ENCODE measurements at places on chromosomes 13 and 19. TPM values are rescaled to one million over a fixed set of nuclear protein-coding genes. Genes with fewer than 3 reads are reported as not detected.

- peak; percentile 74 for DNase-seq
Observed at GRCh38 chr13:114119196-114119595, 13.2 kb downstream of the RASA3 start.

DNA sequence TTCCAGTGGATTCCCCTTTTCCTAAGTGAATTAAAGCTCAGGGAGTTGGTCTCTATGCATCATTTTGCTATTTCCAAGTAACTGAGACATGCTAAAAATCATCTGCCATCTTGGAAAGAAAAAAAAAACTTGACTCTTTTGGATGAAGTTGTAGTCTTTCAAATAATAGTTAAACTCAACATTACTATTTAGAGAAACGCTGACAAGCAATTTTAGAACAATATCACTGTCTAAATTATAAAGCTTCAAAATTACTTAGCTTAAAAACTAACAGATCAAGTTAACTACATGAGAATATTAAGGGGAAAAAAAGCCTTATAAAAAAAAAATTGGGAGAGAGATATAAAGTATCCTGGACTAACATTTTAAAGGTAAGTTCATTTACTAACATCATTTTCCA lies 68.5 kb downstream of the STOML3 start:
- DNase-seq: no peak

GRCh38 chr13:114077099-114077932 lies 55.1 kb downstream of the RASA3 start:
- no peak for DNase-seq

GRCh38 chr19:46890423-46891170 lies 29.8 kb downstream of the ARHGAP35 start:
- DNase-seq: no peak

- no peak for DNase-seq
Observed at GRCh38 chr13:110297766-110298504, 9.0 kb downstream of the COL4A1 start.

DNA sequence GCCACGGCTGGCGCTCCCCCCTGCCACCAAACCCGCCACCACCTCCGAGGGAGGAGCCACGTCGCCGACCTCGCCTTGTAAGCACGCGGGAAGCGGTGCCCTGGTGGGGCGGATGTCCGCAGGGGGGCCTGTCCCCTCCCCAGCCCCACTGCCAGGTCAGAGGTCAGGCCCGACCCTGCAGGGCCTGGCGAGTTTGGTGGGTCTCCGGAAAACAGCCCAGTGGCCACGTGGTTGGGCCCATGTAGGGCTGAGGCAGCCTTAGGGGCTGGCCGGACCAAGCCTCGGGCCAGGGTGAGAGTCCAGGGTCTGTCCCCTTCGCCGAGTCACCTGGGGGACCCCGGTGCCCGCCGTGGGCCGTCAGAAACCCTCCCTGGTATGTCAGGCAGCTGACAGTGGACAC lies 26.5 kb downstream of the SMIM24 start:
- no peak for DNase-seq

DNA sequence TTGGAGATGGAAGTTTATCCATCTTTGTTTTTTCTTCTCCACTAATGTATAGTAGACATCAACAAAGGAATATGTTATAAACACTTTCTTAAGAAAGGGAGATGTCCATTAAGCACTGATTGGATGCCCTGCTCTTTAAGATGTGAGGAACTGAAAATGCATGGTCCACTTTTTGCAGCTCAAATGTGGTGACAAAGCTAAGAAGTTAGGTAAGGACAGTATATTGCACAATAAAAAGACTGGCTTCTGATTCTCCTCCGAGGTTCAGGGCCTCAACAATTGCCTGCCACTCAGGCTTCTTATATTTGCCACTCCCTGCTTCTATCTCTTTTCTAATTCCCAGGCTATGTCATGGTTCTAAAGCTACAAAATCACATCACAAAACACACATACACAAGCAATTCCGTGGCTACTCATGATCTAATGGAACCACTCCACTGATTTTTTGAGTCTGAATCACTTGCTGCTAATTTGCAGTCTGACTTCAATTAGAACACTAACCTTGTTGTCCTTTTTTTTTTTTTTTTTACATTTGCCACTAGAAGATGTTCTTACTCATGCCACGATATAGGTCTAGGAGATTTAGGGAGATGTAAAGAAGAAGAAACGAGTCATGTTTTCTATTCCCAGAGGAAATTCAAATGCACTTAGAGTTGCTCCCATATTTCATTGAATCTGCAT lies 29.6 kb upstream of the TNFSF11 start:
- DNase-seq: no peak

The C19orf44 gene
- 2.5 TPM for total RNA-seq

The UBE2L5 gene
- not detected for total RNA-seq

The ZNF540 gene
- total RNA-seq: 1.7 TPM

The FBXL3 gene
- total RNA-seq: 38.0 TPM
